ENCODE measurements at places on chromosomes 4 and X. TPM values are rescaled to one million over a fixed set of nuclear protein-coding genes. Genes with fewer than 3 reads are reported as not detected.

GRCh38 chrX:70025464-70025863 is 24.3 kb downstream of the AWAT2 start:
- no peak for DNase-seq

DNA sequence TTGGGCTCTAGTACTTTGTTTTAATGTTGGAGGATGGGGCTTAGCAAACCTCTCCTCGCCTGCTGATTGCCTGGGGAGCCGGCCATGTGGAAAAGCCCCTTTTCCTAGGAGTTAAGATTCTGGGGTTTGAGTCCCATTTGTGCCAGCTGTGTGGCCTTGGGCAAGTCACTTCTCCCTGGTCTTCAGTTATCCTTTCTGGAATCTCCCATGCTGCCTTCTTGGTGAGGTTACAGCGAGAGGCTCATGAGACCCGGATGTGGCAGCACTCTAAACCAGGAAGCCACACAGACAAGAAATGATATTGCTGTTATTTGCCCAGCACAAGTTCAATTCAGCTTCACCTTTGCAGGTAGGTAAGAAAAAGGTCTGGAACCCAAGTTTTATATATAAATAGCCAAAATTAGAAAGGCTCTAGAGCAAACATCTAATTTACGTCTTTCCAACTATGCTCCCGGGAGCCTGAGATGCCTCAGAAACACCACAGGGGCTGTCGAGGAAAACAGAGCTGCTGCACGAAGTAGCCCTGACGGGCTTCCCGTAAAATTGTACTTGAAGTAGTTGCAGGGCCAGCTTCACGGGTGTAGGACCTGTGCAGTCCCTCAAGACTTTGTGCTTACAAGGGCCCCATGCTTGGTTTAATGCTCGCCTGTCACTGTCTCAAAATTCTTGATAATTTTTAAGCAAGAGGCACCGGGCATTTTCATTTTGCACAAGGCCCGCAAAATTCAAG is 8.3 kb upstream of the SASH3 start:
- DNase-seq, result no peak

DNA sequence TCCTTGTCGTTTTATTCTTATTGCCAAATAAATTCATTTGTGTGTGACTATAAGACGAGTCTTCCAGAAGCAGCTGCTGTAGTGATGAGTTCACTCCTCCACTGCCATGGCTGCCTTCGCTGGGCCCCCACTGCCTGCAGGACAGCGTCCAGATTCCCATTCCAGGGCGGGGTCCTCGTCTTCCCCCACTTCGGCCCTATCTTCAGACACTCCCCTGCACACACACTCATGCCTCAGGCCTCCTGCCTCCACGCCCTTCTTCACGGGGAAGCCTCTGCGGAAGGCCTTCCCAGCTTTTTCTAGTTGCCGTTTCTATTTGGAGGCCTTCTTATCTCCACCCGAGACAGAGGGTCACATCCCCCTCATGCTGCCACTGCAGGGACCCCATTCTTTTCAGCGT is 80.4 kb downstream of the SHROOM2 start:
- no peak for DNase-seq

DNA sequence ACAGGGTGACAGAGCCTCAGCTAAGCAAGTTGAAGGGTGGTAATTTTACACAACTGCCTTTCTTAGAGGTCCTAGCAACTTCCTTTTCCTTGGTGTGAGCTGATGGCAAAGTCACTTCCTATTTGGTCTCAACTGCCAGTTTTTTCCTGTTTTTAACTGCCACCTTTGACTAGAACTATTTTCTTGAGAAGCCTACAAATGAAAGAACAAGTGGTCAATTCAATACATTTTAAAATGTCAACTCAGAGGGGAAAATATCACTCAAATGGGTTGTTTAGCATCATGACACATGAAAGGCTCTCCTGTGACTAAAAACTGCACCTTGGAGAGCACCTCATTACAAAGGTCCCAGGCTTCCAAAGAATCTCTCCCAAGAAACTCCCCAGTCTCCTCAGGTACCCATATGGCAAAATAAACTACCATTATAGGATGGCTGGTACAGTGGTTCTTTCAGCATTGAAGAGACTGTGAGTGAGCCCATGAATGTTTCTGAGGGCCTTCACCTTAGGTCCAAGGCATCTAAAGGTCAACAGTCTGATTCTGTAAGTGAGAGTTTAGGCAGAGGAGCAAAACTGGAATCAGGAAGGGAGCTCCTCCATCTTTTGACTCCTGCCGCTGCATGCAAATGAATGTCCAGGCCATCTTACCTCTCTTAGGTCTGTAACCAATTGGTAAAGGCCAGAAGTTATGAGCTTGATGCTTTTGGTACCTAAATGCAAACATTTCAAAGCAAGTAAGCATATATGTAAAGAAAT is 5.5 kb upstream of the STK26 start:
- DNase-seq, result no peak

DNA sequence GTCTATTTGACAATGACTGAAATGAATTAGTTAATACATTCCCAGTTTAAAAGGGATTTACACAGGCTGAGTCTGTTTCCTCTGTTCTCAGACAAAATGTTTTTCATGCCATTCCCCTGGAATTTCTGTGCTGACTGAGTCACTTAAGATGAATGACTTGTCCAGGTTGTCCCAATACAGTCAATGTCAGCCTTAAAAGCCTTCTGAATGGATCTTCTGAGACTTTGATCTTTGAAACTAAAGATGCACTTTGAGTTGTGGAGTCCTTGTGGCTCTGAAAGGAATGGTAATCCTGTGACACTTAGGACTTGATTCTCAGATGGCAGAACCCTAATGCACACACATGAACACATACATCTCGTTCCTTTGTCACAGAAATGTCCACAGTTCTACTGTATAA is 622.2 kb upstream of the GRID2 start:
- no peak for DNase-seq

DNA sequence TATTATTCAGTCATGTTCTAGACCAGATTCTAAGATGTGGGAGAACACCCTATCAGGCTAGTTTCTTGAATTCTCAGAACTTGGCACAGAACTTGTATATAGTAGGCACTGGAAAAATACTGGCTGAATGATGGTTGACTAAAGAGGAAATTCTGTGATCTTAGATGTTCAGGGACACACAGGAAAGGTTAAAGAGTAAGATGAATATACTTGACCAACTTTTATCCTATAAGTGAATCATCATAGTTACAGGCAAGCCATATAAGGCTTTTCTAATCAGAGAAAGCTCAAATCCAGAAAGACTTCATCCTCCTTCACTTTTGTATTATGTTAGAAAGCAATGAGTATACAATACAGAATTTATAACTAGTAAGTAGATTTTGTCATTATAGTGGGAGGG is 53.8 kb downstream of the SEPTIN11 start:
- no peak for DNase-seq

- no peak for DNase-seq
Measured at GRCh38 chrX:122220644-122221373, 963.3 kb upstream of the GRIA3 start.

Gene PNMA6F
- not detected for total RNA-seq

GRCh38 chr4:87029356-87029755 is 94.5 kb downstream of the AFF1 start:
- DNase-seq, result no peak

DNA sequence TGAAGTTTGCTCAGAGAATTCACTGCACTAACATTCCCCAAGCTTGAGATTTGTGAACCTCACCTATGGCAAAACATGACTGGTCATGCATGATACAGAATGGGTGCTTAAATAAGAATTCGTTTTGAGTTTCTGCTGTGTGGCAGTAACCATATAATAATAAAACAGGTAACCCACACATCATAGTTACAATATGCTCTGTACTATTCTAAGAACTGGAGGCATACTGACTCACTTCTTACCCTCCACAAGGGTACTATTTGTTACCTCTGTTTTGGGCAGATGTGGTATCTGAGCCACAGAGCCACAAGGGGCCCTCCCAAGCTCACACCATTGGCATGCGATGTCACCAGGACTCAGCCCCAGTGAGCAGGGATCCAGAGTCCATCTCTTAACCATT is 17.6 kb downstream of the SLC2A9 start:
- DNase-seq, result no peak

Measured in G401 (cell line).